Stimulated activated effector memory CD8-positive, alpha-beta T cell treated with anti-CD3 and anti-CD28 coated beads, Interleukin-12 subunit alpha, Interleukin-12 subunit beta, amount 100 ng/mL, for 72 hours (primary cell): ENCODE measurements at places on chromosomes 11 and 22.

DNA sequence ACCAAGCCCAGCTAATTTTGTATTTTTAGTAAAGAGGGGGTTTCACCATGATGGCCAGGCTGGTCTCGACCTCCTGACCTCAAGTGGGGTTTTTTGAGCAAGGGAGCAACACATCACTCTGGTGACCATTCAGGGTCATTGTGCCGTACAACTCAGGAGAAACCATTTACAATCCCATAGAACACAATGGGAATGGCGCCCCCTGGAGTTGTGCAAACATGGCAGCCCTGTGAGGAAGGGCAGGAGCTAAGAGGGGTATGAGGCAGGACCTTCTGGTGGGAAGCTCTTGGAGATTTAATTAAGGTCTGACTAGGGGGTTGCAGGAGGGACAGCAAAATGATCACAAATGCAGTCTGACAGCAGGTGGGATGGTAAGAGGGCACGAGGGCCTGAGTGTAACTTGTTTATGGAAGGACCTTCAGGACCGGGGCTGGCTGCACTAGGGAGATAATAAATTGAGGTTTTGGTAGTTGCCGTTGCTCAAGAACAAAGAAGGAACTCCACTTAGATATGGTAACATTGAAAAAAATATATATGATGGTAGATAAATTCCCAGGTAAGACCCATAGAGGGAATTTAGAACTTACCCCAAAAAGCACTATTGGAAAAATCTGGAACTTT is 9.1 kb upstream of the CSF2RB start:
- DNase-seq: no peak

DNA sequence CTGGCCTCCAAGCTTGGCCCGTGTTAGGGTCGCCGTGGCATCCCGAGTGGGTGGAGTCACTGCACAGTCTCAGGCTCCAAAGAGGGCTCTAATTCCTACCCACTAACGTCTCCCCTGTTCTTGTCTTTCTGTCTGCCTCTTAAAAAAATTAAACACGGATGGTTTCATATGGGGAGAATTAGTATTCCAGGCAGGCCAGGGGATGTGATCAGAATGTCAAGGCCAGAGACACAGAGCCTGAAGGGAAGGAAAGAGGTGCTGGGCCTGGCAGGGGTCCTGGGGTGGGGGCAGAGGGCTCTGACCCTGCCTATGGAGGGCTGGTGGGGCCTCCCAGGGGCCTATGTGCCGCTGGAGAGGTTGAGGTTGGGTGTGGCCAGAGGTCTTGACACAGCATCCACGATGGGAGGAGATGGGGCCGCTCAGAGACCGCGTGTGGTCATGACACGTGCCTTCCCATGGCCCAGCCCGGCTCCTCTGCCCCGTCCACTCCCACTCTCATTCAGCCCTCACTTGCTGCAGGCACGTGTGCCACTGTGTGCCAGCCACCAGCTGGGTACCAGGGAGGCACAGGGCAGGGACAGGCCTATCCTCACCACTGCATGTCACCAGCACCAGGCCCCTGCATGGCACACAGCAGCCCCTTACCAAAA is 56.5 kb downstream of the FLRT1 start:
- DNase-seq: no peak

DNA sequence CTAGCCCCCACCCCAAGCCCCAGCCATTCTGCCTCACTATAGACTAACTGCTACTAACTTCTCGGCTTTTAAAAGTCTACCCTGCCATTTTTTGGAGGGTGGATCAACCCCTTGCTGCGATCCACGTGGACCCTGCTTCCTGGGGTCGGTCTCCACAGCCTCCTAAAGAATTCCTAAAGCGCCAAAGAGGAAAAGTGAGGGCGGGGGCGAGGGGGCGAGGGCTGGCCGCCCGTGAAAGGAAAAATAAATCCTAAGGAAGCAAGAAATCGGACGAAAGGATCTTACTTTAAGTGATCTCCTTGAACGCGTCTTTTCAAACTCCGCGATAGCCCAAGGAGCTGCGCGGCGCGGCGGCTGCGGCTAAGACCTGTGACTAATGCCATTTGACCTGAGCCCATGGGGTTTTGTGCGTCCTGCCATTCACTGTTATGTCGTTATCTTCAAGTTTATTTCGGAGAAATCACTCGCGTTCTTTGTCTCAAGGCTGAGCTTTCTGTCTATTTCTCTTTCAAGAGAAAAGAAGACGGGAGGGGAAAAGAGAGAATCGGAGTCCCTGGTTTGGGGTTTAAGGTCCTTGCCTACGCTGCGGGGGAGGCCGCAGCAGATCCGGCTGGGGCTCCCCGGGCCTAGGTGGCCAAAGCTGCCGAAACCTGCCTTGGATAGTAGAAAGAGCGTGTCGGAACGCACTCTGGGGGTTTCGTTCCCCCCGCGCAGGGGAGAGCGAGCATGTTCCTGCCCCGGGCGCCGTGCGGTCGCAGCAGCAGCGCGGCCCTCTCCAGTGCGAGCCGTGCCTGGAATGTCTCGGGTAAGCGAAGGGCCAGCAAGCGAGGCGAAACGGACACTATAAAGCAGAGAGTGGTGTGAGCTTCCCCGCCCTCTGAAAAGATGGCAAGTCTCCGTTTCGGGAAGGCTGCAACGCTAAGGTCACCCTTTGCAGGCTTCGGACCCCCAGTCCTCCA is 2.8 kb upstream of the DBX1 start:
- DNase-seq: no peak

- DNase-seq: no peak
Measured at GRCh38 chr22:34804604-34805003, 261.4 kb upstream of the ISX start.

DNA sequence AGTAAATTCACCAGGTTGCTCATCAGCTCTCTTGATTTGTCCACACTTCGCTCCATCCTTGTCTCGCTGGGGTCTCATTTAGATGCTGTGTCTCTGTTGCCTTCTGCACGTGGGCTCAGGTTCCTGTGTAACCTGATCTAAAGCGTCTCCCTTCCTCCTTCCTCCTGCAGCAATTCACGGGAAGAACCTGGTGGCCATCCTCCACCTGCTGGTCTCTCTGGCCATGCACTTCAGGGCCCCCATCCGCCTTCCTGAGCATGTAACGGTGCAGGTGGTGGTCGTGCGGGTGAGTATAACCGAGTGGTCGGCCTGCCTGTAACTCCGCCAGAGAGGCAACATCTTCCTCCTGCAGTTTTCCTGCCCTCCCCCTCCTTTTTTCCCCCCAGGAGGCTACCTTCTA is 48.0 kb upstream of the PARVG start:
- no peak for DNase-seq

DNA sequence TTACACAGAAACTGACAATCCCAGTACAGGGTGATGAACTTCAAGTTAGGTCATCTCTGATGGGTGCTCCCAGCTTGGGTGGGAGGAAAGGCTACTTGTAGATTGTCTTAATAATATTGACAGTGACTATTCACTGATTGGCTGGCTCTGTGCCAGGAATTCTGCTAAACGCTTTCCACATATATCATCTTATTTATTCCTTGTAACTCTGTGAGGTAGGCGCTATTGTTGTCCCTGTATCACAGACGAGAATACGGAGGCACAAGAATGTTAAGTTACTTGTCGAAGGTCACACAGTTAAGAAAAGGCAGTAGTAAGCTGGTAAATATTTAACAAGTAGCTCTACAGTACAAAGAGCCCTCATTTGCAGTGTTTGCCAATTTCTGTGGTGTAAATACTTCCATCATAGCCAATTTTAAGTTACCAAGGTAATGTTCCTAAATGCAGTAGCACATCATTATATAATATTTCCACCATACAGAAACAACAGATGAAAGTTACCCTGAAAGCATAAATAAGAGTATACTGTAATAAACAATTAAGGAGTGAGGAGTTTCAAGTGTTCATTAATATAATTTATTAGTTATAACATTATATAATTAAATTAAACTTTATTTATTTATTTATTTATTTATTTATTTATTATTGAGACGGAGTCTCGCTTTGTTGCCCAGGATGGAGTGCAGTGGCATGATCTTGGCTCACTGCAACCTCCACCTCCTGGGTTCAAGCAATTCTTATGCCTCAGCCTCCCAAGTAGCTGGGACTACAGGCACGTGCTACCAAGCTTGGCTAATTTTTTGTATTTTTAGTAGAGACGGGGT is 11.5 kb upstream of the TIMP3 start:
- no peak for DNase-seq

GRCh38 chr11:58659910-58660570 is 37.6 kb downstream of the CNTF start:
- DNase-seq: no peak

DNA sequence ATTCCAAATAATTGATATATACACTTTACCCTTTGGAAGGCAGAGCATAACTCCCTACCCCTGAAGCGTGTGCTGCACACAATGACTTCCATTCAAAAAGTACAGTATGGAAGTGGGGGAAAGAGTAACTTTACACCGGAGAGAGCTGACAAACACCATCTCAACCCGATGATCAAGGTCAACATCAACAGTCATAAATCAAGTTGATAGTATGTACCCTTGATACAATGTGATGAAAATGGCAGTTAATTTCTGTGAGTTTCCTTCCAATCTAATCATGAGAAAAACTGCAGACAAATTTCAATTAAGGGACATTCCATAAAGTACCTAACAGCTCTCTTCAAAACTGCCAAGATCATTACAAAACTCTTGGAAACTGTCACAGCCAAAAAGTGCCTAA is 6.0 kb upstream of the DEUP1 start:
- no peak for DNase-seq

- DNase-seq: no peak
Measured at GRCh38 chr11:70433038-70433437, 34.7 kb downstream of the CTTN start.

DNA sequence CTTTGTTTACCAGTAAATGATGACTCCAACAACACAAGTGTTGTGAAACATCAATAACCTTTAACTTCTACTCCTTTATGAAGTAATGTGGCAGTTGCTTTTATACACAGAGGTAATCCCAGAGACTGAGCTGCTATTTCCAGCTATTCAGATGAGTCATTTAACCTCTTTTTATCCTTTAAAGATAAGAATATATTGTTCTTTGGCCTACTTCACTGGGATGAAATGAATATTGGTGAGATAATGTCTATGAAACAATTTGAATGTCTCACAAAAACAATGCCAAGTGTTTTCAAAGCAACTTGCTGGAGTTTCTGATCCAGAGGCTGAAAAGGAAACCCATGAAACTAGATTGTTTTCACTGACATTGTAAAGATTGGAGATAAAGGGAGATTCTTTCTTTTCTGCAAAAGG is 564.4 kb upstream of the LUZP2 start:
- no peak for DNase-seq

GRCh38 chr11:97990162-97990920 is 1030.4 kb upstream of the CNTN5 start:
- no peak for DNase-seq

GRCh38 chr11:7577291-7578190 is 63.7 kb downstream of the PPFIBP2 start:
- no peak for DNase-seq

DNA sequence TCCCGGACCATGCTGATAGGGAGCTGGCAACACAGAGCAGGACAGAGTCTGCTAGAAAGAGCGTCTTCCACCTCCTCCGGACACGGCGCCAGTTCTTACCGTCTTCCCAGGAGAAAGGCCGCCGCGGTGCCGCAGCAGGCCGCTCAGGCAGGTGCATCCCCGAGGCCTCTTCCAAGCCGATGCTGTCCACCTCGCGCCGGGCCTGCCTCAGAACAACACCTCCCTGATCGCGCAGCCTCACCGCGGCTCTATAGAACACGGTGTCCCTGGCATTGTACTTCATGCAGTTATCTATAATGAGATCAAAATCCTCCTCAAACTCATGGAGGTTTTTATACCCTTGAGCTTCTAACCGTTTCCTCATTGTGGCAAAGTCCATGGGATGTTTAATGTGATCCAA is 30.0 kb downstream of the BRD1 start:
- no peak for DNase-seq

- DNase-seq: no peak
Measured at GRCh38 chr11:47478651-47479329, 29.9 kb upstream of the RAPSN start.

DNA sequence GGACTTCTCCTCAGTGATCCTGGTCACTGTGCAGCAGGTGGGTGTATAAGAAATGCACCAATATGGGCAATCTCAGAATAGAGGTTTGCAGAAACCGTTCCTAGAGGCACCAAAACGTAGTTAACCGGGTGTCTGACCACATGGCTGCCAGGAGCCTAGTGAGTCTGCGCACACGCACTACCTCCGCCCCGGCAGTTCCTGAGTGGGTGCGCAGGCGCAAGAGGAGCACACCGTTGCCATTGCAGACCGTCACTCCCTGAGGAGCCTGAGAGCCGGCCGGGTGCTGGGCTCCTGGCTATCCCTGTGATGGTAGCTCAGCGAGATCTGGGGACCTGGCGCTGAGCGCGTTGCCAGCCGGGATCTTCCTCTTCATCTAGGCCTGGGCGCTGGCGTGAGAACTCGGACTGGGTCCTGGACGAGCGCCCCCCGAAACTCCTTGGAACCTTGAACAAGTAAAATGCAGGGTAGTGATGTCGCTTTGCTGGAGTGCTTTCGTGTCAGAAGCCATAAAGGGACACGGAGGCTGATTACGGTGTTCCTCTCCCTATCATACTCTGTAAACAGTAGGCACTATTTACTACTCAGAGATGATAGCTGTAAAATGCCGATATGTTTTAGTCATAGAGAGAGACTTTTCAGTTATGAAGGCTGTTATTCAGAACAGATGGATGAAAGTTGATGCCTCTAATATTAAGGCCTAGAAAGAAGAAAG is at the start of gene MS4A13:
Gene MS4A13 (plus strand): TSS at position 249 of the 712 bp plus-strand sequence. CDS start 2,692 bp downstream, outside the sequence.
- no peak for DNase-seq

DNA sequence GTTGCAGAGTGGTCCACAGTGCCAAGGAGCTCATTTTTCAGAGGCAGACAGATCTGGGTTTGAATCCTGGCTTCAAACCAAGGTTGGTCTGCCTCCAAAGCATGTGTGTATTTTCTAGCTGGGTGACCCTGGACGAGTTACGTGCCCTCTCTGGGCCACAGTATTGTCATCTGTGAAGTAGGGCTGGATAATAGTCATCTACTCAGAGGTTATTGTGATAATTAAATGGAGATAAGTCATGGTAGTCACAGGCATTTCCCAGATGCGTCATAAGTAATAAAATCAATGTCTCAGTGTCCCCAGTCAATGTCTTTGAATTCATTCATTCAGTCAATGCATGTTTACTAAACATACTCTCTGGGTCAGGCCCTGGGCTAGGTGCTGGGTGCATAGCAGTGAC is 8.6 kb downstream of the OMP start:
- DNase-seq: no peak

- DNase-seq: no peak
Measured at GRCh38 chr22:27937453-27937852, 18.4 kb upstream of the PITPNB start.
